Spinal cord (tissue), 10 donors: ENCODE measurements at places on chromosomes 4 and X.

DNA sequence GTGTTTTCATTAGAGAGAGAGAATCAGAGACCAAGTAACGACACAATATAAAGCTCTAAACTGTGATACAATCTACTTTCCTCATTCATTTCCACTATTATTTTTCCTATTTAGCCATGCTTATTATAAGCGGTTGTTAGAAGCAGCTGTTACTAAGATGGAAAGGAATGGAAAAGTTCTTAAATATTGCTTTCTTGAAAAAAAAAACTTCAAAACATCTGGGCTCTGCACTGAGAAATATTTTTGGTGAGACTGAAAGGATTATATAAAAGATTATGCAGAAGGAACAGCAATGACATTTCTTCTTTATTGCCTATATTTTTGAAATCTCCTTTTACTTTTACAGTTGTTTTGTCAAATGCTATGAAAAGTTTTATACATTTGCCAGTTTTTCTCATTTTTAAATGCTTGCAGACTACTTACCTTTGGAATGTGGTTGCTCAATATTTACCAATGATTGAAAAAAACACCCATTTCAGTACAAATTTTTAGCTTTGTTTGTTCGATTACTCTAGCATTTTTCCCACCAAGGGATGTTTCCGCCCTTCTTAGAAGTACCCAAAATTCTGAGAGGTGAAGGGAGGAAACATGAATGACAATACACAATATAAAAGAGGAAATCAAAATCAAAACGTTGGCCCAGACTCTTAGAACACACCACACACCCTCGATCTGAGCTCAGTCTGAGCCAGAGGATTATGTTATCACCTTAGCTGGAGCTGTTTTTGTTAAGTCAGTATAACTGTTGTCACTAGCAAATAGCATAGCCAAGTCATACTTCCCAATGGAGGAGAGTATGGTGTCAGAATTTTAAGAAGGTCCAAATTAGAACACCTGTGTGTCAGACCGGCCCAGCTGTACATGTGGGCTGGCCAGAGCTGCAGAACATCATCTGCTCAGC, 18.4 kb downstream of the DKK2 start:
- DNase-seq: no peak

DNA sequence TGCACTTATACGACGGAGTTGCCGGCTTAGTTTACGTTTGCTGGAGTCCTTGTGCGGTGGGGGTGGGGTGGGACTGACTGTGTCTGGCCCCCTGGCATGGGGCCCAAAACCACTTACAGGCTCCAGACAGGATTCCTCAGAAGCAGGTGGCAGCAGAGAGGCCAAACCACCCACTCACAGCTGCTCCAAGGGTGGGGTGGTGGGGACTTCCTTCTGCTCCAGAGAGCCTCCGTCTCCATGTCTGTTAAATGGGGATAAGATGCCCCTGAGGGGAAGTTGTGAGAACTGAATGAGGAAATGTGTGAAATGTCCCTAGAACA, 36.7 kb downstream of the PSAPL1 start:
- DNase-seq: peak; percentile 76

GRCh38 chrX:94830717-94831116, 1156.7 kb downstream of the FAM133A start:
- no peak for DNase-seq

GRCh38 chrX:56947699-56948098, 47.6 kb downstream of the SPIN3 start:
- no peak for DNase-seq

DNA sequence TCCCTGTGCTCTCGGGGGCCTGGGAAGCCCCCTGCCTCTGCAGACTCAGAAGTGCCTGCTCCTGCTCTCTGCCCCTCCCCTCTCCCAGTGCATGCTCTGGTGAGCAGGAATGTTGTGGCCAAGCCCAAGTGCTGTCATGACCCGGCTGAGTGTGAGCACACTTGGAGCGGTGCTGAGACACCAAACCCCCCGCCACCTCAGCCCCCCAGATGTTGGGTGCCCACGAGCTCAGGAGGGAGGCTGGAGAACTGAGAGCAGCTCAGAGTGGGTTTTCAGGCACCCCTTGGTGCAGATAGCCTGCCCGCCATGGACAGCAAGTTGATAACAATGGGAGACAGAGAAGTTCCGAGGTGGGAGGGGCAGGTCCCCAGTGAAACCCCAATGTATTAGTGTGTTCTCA, 477.4 kb downstream of the ACTRT1 start:
- no peak for DNase-seq

- DNase-seq: no peak
These were observed 568.3 kb upstream of the SLIT2 start for GRCh38 chr4:19683426-19683825.

- DNase-seq: no peak
These were observed 23.6 kb downstream of the GPRIN3 start for GRCh38 chr4:89284020-89284424.

DNA sequence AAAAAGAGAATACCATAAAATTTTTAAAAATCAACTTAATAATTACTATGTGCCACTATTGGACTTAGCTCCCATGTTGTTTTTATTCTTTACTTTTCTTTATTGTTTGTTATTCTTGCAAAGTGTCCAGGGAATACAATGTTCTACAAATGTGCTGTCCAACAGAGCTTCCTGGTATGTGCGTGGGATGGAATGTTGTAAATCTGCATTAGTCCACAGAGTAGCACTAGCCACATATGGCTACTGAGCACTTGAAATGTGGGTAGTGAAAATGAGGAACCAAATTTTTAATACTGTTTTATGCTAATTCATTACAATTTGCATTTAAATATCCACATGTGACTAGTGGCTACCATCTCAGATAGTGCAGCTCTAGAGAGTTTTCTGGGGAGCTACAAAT, 14.3 kb upstream of the CORIN start:
- DNase-seq: no peak

- no peak for DNase-seq
These were observed 142.9 kb upstream of the NWD2 start for GRCh38 chr4:37101686-37102085.

DNA sequence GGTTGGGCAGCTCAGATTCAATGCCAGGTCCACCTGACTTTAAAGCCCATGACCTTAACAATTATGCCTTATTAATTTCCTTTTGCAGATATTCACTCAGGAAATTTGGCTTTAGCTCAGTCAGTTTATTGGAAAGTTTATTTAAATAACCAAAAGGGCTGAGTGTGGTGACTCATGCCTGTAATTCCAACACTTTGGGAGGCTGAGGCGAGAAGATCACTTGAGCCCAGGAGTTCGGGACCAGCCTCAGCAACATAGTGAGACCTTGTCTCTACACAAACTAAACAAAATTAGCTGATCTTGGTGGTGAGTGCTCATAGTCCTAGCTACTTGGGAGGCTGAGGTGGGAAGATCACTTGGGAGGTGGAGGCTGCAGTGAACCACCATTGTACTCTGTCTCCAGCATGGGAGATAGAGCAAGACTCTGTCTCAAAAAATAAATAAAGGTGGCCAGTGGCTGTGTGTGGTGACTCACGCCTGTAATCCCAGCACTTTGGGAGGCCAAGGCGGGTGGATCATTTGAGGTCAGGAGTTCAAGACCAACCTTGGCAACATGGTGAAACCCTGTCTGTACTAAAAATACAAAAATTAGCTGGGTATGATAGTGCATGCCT, 43.3 kb downstream of the RHOH start:
- no peak for DNase-seq

DNA sequence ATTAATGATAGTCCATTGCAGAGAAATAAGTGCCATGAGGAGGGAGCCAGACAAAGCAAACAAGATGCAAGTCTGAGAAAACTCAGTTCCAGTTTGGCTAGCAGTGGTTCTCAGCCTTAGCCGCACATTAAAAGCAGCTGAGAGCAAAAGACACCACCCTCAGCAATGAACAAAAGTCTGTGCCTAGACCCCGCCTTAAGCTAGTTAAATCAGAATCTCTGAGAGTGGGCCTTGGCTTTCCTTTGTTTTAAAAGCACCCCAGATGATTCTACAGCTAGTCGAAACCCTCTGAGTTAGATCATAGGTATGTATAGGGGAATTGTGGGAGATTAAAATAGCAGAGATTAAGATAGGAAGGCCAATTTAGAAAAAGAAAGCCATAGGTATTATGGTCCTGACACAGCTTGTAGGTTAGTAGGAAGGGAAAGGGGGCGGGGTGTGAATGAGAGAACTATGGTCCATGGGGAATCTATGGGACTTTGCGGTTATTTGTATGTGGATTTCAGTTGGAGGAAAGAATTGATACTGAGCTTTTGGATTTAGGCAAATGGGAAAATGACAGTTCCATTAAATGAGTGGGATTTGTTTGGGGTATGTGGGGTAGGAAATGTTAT, 12.0 kb downstream of the SPRY1 start:
- no peak for DNase-seq

GRCh38 chr4:167274351-167274750, 40.1 kb upstream of the SPOCK3 start:
- DNase-seq: no peak

DNA sequence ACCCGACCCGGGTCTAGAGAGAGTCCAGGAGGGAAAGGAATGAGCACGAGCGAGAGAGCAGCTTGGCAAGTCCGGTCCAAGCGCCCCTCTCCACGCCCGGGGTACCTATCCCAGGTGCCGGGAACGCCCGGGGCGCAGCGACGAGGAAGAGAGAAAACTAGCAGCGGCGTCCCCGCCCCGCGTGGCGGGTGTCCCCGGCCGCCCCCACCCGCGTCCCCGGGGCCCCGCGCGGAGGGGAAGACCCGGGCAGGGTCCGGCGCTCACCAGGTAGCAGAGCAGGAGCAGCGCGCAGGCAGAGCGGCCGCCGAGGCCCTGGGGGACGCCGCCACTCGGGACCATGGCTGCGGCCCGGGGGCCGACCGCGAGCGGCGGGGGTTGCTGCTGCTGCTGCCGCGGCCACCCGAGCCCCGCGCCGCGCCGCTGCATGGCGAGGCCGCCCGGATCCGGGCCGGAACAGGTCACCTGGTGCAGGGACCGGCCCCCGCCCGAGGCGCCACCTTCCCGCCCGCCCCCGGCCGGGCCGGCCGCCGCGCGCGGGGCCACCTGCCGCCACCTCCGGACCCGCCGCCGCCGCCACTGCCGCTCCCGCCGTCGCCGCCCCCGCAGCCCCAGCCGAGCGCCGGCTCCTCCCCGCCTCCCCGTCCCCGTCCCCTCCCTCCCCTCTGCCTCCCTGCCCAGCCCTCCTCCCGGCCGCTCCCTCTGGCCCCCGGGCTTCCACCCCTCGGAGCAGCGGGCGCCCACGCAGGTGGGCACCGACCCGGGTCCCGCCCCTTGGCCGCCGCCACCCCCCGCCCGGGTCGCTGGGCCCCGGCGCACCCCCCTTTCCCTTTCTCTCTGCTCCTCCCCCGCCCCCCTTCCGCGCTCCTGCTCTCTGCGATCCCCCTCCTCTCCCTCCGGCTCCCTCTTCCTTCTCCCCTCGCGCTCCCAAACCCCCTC, at the start of gene SEL1L3:
SEL1L3 (minus strand) TSS at position 578 of the 936 bp plus-strand sequence; CDS start at position 426, 152 bp downstream.
- no peak for DNase-seq

DNA sequence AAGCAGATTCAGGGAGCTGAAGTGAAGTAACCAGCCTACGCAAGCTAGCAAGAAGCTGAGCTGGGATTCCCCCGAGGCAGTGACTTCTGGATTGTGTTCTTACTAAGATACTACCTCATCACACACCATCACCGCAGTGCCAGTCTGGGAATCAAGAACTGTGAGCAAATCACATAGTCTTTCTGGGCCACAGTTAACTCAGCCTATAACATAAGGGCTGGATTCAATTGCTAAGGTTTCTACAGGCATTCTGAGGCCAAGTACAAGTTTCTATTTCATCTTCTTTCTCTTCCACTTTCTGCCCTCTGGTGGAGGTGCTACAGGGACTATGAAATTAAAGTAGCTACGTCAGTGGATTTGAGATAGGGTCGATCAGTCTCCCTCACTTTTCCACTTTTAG, 1.4 kb upstream of the CORIN start:
- DNase-seq: peak; percentile 24

GRCh38 chrX:12396584-12396983, 258.3 kb downstream of the FRMPD4 start:
- no peak for DNase-seq

GRCh38 chr4:21529214-21529613, 419.4 kb downstream of the KCNIP4 start:
- DNase-seq: no peak

GRCh38 chr4:11299016-11299415, 129.7 kb downstream of the HS3ST1 start:
- DNase-seq: no peak

- peak; percentile 9 for DNase-seq
These were observed 191.9 kb downstream of the FBXW7 start for GRCh38 chr4:152344001-152344400.

DNA sequence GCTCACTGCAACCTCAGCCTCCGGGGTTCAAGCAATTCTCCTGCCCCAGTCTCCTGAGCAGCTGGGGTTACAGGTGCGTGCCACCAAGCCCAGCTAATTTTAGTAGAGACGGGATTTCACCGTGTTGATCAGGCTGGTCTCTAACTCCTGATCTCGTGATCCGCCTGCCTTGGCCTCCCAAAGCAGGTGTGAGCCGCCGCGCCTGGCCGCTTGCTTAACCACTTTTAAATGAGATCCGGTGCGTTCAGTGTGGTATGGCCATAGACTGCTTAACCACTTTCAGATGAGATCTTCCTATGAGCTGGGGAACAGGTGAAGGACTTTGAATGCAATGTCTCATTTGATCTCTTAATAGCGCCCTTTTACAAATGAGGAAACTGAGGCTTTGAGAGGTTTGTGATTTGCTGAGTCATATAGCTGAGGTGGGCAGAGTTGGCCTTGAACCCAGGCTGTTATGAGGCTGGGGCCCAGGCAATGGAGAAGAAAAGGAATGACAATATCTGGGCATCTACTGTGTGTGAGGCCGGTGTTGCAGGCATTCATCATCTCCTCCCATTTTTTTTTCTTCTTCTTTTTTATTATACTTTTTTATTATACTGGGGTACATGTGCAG, 41.9 kb upstream of the NSG1 start:
- no peak for DNase-seq

DNA sequence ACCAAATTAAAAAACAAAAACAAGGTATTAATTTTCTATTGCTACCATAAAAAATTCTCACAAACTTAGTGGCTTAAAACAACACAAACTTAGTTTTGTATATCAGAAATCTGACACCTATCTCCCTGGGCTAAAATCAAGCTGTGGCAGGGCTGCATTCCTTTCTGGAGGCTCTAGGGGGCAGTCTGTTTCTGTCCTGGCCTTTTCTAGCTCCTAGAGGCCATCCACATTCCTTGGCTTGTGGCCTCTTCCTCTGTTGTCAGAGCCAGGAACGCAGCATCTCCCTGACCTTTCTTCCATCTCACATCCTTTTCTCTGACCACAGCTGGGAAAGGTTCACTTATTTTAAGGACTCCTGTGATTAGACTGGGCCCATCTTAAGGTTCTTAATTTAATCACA, 38.9 kb upstream of the TLR2 start:
- no peak for DNase-seq

DNA sequence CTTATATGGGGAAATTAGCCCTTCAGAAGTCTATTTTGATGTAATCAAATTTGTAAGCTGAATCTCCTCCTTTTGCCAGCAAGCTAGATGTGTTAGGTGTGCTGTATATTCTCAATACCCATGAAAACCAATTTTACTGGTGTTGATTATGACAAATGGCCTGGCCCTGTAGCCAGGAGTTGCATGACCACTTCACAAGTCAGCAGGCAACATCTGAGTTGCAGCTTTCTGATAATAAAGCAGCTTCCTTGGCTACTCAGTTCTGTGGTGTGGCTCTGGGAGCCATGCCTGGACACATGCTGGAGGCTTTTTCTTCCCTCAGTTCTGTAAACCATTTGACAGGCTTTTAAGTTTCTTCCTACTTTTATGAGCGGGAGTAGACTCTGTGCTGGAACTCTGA, 154.1 kb upstream of the CXCL13 start:
- no peak for DNase-seq

- DNase-seq: no peak
These were observed 23.6 kb upstream of the RASGEF1B start for GRCh38 chr4:81495345-81495744.
